Stimulated activated CD8-positive, alpha-beta memory T cell treated with anti-CD3 and anti-CD28 coated beads, Interleukin-4, amount 100 ng/mL, for 1 hour (primary cell): ENCODE measurements at places on chromosomes 2 and 18.

GRCh38 chr18:48663931-48664847 is 125.4 kb downstream of the CTIF start:
- DNase-seq = peak; percentile 25

GRCh38 chr2:129727286-129727685 is 252.2 kb upstream of the RAB6C start:
- DNase-seq = no peak

DNA sequence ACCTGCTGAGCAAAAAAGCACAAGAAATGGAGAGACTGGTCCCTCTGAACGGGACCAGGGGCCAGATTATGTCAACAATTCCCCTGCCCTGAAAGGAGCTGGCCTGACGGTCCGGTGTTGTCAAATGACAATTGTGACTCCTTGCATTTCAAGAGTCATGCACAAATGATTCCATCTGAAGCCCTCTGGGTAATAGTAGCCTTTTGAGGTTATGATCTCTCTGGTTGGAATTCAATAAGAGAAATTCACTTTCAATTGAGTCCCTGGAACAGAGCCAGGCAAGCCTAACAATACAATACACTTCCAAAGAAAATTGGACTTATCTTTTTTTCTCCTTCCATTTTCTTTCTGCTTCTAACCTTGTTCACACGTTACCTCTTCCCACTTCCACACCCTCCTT is 116.9 kb downstream of the C1D start:
- DNase-seq = no peak

DNA sequence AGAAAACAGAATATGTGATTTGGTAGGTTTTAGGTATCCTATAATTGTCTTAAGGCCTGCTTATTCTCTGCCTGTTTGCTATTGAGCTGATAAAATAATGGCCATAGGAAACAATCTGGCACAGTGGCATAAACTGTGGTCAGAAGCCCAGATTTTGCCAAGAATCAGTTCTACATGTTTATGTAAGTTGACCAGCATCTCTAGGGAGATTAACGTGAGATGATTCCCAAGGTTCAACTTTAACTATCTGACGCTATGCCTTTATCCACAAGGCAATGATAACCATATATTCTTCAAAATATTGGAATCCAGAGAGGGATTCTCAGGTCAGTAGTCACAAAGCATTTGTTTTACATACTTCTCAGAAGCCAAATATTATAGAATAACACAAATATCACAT is 25.6 kb downstream of the AP1S3 start:
- DNase-seq = no peak

DNA sequence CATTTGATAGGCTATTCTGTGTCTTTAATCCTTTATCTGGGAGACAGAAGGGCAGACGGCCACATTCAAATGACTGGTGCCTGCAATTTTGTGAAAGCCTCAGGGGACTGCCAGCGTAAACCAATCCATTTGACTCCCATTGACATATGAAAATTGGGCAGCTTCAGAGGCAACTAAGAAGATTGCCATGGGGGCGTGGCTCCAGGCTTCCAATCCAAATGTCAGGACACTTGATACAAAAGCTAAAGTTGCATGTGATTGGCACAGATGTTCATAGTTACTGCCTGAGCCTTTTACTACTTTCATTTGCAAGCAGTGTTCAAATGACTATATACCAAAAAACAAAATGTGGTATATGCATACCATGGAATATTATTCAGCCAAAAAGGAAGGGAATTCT is 42.0 kb downstream of the SPC25 start:
- DNase-seq = no peak

DNA sequence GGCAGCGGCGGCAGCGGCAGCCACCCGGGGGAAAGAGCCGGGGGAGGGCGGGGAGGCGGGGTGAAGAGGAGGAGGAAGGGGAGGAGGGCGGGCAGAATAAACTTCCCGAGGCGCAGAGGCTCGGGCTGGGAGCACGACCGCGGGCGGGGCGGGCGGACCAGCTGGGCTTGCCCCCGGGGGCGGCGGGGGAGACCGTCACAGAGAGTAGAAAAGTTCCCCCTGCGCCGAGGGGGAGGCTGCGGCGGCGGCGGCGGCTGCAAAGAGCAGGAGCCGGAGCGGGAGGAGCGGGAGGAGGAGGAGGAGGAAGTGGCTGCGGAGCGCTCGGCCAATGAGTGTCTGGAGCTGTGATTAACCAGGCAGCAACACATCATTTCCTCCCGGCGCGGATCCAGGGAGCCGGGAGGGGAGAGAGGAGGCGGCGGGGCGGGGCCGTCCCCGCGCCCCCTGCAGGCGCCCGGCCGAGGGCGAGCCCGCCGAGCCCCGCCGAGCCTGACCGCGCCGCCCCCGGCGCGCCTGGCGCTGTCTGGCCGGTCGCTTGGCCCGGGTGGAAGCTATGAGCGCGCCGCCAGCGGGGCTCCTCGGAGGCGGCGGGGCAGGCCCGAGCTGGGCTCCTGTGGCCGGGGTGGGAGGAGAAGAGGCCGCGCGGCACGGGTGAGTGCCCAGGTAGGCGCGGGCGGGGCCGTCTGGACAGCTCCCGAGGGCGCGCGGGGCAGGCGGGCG is at the start of gene ACVR1:
Gene ACVR1, minus strand, starts transcription at position 265 of the 720 bp plus-strand sequence. CDS start 76,837 bp downstream, outside the sequence.
- peak; percentile 51 for DNase-seq

GRCh38 chr2:216992056-216992675 is 132.3 kb upstream of the TNP1 start:
- DNase-seq = no peak

DNA sequence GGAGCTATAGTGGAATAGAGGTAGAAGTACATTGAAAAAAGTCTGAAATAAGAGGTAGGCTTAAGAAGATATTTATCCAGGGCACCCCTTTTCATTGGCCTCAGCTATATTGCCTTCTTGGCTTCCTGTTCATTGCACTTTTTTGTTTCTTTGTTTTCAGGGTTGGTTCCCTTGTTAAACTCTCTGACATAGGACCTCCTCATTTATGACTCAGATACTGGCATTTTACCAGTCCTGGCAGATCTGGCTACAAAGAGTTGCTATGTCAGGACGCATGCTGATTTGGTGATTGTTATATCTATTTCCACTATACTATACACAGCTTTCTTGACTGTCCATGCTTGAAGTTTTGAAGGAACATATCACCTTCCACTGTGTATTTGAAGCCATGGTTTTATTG is 60.0 kb downstream of the GCA start:
- no peak for DNase-seq

GRCh38 chr18:44041553-44041952 is 639.1 kb upstream of the SETBP1 start:
- DNase-seq = no peak

DNA sequence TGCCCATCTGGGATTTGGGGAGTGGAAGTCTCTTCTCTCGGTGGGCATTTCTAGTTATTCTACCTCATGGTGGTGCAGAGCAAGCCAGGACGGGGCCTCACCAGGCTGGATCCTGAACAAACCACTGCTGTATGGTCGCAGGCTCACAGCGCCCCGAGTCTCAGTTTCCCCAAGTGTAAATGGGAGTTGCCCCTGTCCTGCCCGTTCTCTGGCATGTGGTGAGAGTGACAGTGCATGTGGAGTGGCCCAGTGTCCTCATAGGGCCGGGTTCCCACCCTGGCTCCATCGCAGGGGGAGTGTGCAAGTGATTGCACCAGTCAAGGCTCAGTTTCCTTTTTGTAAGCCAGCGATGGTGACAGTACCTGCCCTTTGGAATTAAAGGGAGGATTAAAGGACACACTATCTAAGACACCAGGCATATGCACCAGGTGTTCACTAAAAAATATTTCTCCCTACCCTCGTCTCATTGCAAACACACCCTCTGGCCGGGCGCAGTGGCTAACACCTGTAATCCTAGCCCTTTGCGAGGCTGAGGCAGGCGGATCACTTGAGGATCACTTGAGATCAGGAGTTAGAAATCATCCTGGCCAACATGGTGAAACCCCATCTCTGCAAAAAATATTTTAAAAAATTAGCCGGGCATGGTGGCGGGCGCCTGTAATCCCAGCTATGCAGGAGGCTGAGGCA is 173.3 kb upstream of the MYCN start:
- no peak for DNase-seq

- DNase-seq = no peak
These were observed 4.0 kb downstream of the SPR start for GRCh38 chr2:72891091-72891818.

GRCh38 chr18:57787068-57787685 is 15.9 kb downstream of the ATP8B1 start:
- DNase-seq = no peak

DNA sequence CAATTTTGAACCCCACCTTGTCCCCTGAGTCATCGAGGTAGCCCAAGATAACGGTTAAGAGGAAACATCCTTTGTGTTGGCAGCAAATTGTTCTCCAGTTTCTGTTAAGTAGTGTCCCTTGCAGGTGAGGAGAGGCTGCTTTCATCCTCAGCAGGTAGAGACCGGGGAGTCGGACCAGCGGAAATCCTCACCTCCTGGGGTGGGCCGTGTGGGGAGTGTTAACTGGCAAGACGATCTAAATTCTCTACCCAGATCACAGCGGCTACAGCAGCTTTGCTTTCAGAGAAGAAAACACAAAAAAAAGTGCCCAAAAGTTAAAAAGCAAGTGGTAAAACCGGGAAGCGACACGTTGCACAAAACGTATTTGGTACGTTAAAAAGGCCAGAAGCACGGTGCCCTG is 63.2 kb downstream of the ADI1 start:
- DNase-seq = no peak

DNA sequence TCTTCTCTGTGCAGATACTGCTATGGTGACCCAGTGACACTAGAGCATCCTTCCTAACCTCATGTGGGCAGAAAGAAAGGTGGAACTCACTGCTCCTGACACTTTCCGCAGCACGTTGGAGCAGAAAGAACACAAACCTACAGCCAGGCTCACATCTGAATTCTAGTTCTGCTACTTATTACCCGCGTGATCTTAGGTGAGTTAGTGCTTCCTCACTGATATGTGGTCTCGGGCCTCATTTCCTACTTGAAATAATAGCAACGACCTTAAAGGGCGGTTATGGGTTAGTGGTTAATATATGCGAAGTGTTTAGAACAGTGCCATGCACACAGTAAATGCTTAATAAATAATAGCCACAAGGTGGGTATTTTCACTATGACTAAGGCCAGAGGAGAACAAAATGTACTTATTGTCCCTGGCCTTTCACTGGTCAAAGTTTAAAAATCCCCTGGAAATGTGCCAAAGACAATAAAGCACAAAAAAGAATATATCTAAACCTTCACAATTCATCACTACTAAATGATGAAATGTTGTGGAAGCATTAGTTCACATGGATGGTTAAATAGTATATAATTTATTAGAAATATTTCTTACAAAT is 66.6 kb downstream of the MYOM1 start:
- no peak for DNase-seq

GRCh38 chr2:211259831-211260476 is 703.6 kb downstream of the CPS1 start:
- DNase-seq = no peak

- DNase-seq = no peak
These were observed 88.7 kb upstream of the TXNDC2 start for GRCh38 chr18:9796935-9797549.

- no peak for DNase-seq
These were observed 33.5 kb upstream of the REL start for GRCh38 chr2:60847854-60848253.

DNA sequence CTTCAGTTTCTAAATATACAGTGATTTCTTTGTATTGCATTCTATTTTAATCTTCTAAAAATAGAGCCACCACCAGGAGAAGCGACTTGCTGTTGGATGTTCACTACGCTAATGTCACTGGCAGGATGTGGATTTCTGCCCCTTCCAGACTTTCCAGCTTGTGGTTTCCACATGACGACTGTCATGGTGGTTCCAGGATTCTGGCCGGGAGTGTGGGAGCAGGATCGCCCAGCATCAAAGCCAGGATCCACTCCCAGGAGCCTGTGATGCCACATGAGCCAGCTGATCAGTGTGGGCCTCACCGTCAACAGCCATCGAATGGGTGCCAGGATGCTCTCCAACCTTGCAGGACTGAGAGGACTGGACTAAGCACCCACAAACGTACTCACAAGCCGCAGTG is 148.8 kb downstream of the HDAC4 start:
- DNase-seq = no peak

DNA sequence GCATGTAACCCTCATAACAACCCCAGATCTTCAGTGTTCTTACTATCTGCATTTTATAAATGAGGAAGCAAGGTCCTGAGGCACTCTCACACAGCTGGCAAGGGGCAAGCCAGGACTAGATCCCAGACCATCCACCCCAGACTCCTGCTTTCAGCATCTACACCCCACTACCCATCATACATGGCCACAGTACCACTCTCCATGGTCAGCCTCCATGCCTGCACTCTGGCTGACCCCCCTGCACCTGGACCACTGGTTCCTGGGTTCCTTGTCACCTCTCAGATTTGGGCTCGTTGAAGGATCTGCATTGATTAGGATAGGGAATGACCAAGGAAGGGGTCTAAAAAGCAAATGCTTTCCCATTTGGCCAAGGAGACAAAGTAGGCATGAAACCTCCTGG is 36.0 kb upstream of the TEX51 start:
- no peak for DNase-seq

DNA sequence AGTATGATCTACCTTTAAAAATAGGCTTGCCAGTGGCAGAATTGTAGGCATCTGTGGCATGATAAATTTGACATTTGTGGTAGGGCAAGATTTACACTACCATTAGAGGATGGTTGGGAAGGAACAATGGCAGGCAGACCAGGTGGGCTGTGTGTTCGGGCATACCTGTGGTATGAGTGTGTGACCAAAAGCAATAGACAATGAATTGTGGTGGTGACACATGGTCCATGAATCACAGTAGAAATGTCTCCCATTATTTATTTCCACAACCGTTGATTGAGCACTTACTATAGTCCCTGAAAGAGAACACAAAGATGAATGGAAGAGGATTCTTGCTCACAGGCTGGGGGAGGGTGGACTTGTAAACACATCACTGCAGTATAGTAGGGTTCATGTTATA is 29.9 kb upstream of the RUFY4 start:
- DNase-seq = no peak

- DNase-seq = no peak
These were observed 210.8 kb downstream of the HNMT start for GRCh38 chr2:138175066-138175465.

- no peak for DNase-seq
These were observed 18.4 kb upstream of the MAL start for GRCh38 chr2:95007031-95007609.

GRCh38 chr2:58073008-58073407 is 26.4 kb downstream of the VRK2 start:
- DNase-seq = no peak

- no peak for DNase-seq
These were observed 258.9 kb downstream of the DYSF start for GRCh38 chr2:71712158-71712818.

- DNase-seq = no peak
These were observed 70.8 kb downstream of the LRP2 start for GRCh38 chr2:169291517-169291916.

DNA sequence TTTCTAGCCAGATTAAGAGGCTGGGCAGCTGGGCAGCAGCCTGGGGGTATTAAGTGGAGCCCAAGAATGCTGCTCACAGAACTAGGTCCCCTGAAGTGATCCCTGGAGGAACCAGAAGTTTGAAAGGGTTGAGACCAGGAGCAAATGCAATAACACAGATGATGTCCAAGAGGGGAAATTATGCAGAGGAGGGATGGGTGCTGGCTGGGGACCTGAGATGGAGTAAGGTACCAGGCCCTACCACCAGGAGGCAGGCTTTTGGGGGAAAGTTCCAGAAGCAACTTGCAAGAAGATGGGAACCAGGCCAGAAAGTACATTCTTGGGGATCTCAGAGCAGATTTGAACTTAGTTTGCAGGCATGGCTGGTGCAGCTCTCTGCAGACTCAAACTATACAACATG is 175.1 kb downstream of the NCK2 start:
- peak; percentile 13 for DNase-seq
